ENCODE measurements at places on chromosomes 5 and 9.

GRCh38 chr5:94355811-94356210 is 262.6 kb downstream of the KIAA0825 start:
- DNase-seq, result no peak

GRCh38 chr9:88829276-88829675 is 162.0 kb upstream of the S1PR3 start:
- DNase-seq, result no peak

GRCh38 chr5:10745133-10745532 is 15.9 kb downstream of the DAP start:
- no peak for DNase-seq

GRCh38 chr9:104786293-104786692 is 22.4 kb downstream of the NIPSNAP3B start:
- DNase-seq, result no peak

- DNase-seq, result no peak
These were observed 23.6 kb upstream of the KCNIP1 start for GRCh38 chr5:170480260-170480659.

GRCh38 chr5:58188262-58188651 is 271.6 kb downstream of the PLK2 start:
- DNase-seq, result no peak

DNA sequence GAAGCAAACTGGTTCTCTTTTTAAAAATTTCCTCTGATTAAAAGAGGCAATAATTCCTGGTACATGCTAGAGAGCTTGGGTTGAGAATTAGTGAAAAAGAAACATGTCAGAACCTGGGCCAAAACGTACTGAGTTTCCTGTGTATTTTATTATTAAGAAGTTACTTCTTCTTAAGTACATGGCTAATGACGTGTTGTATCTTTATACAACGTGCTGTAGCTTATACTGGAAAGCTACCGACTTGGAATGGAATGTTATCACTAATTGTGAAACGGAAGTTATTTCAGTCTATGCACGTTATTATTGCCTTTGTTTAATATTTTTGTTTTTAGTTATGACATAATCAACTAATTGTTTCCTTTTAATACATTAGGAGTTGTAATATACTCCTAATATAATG is 43.1 kb downstream of the ZNF366 start:
- DNase-seq, result no peak

DNA sequence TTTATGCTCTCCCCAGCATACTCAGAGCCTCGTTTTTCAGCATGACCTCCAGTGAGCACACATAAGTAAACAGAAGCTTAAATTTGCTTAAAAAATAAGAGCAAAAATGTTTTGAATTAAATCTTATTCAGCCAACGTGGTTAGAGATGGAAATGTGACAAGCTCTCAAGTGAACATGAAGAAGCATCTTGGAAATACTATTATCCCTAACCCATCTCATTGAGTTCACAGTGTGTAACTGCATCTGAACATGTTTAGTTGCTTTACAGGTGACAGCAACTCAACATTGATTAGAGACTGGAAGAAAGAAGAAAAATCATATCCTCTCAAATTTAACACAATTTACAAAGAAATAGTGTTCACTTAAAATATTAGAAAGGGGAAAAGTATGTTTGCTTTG is 1785.1 kb downstream of the MAT2B start:
- DNase-seq, result no peak

DNA sequence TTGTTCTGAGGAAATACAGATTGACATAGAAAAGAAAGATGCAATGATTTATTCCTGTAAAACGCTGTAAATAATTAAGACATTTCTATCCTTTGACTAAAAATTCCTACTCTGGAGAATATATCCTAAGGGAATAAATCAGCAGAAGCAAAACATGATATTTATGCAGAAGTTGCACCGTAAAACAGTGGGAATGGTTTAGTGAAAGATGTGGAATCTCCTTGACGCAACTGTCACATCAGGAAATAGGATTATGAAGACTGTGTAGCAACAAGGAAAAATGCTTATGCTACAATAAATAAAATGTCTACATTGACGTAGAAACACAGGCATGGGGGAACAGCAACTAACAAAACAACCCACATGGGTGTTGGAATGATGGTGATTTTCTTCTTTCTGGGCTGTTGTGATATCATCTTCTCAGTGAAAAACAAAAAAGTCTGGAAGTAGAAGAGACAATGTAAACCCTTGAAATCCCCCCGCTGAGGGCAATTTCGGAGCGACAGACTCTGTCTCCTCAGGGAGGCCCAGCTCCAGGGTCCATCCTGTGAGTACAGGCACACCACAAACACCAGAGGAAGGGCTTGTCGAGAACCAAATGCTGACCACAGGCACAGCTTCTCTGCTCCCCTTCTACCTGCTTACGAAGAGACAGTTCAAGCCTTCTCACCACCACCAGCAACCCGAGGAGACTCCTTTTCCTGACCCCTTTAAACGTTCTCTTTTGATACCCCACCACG is 25.2 kb downstream of the COL23A1 start:
- no peak for DNase-seq

- DNase-seq, result no peak
These were observed 8.4 kb downstream of the BRD3OS start for GRCh38 chr9:134033516-134034214.

GRCh38 chr5:95725071-95725820 is 5.9 kb upstream of the RHOBTB3 start:
- DNase-seq, result no peak

DNA sequence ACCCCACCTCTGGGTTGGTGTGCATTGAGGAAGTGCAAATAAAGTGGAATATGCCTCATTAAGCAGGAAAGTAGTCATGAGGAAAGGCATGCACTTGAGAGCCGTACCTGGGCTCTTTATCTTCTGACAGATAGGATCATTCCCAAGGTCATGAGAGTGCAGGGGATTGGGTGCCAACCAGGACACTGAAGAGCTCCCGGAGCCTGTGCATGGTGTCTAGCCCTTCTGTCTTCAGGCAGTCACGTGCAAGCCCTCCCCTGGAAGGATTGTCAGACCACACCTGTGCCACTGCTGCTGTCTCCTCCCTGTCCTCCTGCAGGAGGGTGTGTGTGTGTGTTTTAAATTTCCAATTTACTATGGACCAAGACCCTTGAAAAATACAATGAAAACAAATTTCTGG is 69.6 kb downstream of the PDE8B start:
- no peak for DNase-seq

GRCh38 chr5:44384816-44385215 is 4.4 kb downstream of the FGF10 start:
- no peak for DNase-seq

GRCh38 chr5:64437496-64437895 is 68.3 kb upstream of the RGS7BP start:
- DNase-seq, result no peak

- DNase-seq, result no peak
These were observed 189.7 kb downstream of the GNAQ start for GRCh38 chr9:77841739-77842386.

DNA sequence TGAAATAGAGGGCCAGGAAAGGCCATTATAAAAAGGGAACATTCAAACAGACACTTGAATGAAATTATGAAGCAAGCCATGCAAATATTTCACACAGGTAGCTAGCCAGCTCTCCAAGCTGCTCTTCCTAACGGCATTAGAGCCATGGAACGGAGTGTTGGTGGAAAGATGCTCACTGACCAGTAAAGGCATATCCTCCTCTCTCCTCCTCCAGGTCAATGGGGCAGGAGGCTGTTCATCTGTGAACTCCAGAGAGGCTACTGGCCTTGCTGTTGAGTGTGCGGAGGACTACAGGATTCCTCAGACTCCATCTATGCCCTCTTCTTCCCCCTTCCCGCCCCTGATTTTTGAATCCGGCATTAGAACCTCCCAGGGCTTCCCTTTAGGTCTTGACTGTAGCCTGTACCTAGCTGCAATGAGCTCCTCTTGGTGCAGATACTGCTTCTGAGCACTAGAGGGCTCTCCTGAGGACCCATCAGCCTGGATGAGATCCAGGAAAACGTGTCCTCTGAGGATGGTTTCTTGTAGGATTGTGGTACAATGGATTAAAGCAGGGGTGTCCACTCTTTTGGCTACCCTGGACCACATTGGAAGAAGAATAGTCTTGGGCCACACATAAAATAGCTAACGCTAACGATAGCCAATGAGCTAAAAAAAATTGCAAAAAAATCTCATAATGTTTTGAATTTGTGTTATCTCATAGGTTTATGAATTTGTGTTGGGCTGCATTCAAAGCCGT is 162.2 kb downstream of the SREK1 start:
- DNase-seq, result peak; percentile 27

GRCh38 chr5:10588779-10589447 is 25.0 kb downstream of the ANKRD33B start:
- DNase-seq, result peak; percentile 99

GRCh38 chr5:59587489-59588337 is 305.8 kb downstream of the PDE4D start:
- DNase-seq, result no peak

GRCh38 chr9:32906213-32906612 is 95.2 kb downstream of the APTX start:
- DNase-seq, result no peak

GRCh38 chr9:76394960-76395252 is 680 bp upstream of the RFK start:
- DNase-seq, result no peak

DNA sequence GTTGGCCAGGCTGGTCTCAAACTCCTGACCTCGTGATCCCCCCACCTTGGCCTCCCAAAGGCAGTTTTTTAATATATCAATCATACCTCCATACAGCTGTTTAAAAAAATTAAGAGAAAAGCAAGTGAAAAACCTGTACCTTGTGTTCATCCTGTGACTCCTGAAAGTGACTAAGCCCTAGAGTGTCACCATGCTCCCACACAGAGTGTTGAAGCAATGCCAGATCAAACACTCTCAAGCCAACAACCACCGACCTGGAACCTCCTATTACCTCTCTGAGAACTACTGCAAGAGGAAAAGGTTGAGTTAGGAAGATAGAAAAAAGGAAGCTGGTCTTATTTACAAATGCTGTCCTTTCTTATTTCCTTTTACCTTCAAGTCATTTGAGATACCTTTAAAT is 123.5 kb downstream of the RASEF start:
- DNase-seq, result no peak

DNA sequence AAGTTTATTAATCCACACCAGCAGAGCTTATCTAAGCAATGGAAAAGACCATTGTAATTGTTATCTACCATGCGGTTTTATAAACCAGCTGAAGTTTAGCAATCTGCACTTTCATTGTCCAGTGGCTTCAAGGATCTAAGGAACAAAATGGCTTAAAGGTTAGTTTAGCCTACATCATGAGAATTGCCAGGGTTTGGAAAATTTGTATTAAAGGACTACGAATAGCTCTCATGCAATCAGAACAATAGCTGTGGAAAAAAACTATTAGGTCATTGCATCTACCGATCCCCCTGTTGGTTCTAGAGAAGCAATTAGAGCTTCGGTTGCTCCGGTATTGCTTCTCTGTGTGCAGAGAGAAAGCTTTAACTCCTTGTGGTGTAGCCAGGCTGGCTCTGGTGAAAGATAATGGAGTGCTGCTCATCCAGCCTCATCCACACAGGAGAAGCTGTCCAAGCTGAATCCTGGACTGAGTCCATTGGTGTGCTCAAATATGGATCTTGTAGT is 86.3 kb upstream of the SLC12A2 start:
- DNase-seq, result no peak

DNA sequence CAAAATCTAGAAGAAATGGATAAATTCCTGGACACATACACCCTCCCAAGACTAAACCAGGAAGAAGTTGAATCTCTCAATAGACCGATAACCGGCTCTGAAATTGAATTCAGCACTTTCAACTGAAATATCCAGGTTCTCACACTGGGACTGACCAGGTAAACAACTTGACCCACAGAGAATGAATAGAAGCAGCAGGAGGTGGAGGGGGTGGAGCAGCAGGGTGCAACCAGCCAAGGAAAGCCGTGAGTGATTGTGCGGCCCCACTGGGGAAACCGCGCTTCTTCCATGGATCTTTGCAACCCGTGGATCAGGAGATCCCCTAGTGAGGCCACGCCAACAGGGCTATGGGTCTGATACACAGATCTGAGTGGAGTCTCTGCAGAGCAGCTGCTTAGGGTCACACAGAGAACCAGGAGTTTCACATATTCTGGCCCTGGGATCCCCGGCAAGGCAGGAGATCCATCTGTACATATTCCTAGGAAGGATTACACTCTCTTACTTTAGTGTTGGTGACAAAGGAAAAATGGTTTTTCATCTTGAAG is 181.5 kb downstream of the SLCO4C1 start:
- DNase-seq, result no peak

- no peak for DNase-seq
These were observed 31.1 kb upstream of the FGF1 start for GRCh38 chr5:142716963-142717362.

- no peak for DNase-seq
These were observed 89.8 kb downstream of the CDKN2A start for GRCh38 chr9:21904371-21904770.

- no peak for DNase-seq
These were observed 528.7 kb upstream of the DAP start for GRCh38 chr5:11289733-11290132.

GRCh38 chr5:139688088-139688702 is 40.0 kb downstream of the CXXC5 start:
- DNase-seq, result no peak

DNA sequence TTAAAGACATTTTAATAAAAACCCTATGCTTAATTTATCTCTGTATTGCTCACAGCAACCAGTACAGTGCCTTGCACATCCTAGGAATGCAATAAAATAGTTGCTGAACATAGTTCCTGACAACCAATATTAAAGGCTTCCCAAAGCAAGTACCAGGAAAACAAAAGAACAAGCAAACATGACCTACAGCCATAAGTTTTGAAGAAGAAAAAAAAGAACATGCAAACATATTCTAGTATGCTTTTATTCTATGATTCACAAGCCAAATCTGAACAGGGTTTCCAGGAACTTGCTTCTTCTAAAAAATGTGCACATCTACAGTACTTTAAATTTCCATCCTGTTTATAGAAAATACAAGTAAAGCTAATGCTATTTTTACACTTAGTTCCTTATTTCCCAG is 4.5 kb downstream of the CEMIP2 start:
- DNase-seq, result no peak

DNA sequence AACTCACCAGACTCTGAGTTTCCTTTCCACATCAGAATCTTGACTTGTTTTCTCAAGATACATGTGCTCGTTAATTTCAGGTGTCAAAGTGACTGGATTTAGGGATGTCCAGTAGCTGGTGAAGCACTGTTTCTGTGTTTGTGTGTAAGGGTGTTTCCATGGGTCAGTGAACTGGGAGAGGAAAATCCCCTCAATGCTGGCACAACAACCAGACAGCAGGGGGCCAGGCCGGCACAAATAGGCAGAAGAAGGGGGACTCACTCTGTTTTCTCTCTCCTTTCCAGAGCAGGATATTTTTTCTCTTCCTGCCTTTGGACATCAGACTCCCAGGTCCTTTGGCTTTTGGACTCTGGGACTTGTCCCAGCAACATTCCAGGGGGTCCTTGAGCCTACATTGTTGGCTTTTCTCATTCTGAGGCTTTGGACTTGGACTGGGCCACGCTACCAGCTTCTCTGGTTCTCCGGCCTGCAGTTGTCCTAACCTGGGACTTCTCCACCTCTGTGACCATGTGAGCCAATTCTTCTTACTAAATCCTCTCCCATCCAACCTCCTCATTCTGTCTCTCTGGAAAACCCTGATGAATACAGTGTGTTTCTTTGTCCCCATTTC is 144.0 kb downstream of the CAAP1 start:
- DNase-seq, result no peak
